NCI-H446 treated with DMSO at 0.1 percent for 48 hours (cell line): ENCODE measurements at places on chromosomes 12 and 14.

DNA sequence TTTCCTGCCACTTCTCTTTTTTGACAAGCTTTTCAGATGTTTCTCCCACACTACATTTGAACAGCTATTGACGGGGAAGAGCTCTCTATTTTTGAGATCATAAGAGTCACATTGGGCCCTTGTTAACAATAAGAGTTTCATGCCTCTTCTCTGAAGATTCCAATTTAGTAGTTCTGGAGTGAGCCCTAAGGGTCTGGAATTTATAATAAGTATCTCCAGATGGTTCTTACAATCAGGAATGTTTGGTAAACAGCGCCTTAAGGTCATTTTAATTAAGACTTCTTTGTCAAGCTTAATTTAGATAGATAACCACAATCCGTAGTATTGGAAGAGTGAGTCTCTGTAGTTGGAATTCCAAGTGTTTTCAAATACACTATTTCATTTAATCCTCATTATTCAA, 60.6 kb upstream of the HECTD1 start:
- DNase-seq: no peak

- DNase-seq: no peak
Measured at GRCh38 chr12:113796852-113797534, 169.1 kb downstream of the RBM19 start.

DNA sequence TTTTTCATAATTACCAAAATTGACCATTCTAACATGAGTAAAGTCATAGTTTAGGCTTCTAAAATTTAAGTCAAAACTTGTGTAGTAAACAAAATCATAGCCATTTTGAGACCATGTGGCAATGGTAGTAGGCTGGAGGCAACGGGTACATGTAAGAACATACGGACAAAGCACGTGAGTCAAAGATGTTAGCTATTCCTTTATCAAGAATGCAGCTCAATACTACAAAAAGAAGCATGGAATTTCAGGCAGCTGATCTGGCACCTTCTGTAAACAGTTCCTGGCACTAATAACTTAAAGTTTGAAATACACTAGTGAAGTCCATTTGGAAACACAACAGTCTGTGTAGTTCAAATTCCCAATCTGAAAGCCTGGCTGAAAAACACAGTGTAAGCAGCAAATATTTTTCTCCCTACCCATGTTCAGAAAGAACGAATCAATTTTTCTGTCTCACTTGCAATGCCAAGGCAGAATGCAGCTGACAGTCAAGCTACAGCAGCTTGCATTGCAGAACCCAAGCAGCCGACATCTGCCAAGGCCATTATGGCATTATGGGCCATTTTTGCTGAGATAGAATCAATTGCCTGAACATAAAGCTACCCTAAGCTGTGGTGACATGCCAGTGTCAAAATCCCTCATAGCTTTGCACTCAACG, 29.3 kb downstream of the MYF5 start:
- no peak for DNase-seq

- DNase-seq: no peak
Measured at GRCh38 chr12:15858353-15858752, 23.8 kb upstream of the STRAP start.
